ENCODE measurements at places on chromosomes 5 and 9.

GRCh38 chr5:38843665-38844064, 2.1 kb upstream of the OSMR start:
- no peak for DNase-seq

- DNase-seq: no peak
Measured at GRCh38 chr5:171858303-171858702, 72.7 kb downstream of the SMIM23 start.

DNA sequence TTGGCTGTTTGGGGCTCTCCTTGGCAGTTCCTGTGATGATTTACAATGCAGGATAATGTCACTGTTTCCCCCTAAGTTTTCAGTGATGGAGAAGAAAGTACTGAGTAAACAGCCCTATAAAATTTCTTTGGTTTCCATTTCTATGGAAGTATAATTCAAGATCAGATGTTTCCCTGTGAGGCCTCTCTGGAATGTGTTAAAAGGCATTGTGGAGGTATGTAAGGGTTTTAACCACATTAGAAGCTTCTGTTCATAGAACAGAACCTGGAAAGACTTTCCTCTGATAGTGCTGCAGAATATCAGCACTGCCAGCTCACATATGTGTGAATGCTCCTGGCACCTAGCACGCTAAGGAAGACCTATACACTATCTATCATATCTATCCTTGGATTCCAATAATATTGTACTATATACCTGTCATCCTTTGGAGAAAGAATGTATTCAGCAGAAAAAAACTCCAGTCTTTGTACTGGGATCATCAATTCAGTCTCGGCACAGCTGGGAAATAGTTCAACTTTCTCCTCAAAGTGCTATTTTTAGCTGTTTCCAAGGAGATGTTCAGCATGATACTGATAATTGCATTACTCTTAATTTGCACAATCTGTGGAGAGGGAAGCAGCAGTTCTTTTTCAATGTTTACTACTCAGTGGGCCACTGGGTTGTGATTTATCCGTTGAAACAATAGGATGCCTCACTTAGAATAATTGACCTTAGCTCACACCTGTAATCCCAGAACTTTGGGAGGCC, 21.9 kb downstream of the TTC1 start:
- no peak for DNase-seq

GRCh38 chr5:14977058-14977685, 105.6 kb upstream of the ANKH start:
- no peak for DNase-seq

DNA sequence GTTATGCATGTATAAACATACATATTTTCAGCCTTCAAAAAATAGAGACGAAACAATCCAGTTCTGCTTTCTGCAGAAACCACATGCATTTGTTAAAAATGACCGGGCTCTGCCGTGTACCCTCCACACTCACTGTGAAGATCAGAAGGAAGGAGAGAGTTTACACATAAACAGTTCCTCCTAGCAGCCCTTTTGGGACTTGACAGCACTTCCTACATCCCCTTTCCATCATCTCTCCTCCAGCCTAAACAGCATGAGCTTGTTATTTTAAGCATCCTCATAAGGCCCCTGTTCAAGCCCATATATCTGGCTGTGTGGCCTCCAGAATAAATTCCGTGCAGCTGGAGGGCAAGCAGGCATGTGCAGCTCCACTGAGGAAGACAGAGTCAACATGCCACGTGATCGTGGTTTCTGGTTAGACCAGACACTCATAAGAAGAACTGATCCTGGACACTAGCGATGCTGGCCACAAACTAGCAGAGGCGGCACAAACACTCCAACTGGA, 42.2 kb downstream of the NIPAL4 start:
- DNase-seq: no peak

DNA sequence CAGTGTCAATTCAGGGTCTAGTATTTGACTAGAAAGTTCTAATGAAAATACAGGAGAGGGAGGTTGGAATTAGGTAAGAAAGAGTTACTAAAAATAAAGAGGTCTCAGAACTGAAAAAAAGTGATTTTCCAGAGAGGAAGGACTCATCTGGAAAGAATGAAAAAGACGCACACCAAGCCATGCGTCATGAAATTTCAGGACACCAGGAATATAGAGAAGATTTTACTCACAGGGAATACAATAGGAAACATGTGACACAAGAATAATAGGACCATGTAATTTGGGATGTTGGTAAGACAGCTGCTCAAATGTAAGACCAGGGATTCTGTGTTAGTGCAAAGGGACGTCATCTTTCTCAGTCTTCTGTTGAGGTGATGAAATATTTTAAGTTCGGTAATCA, 224.7 kb downstream of the GDNF start:
- no peak for DNase-seq

GRCh38 chr9:69176471-69177171, 2.5 kb downstream of the TJP2 start:
- no peak for DNase-seq

GRCh38 chr9:133057006-133057405, 4.8 kb upstream of the CEL start:
- DNase-seq: no peak

GRCh38 chr9:80651044-80651443, 1038.3 kb downstream of the TLE1 start:
- DNase-seq: no peak

DNA sequence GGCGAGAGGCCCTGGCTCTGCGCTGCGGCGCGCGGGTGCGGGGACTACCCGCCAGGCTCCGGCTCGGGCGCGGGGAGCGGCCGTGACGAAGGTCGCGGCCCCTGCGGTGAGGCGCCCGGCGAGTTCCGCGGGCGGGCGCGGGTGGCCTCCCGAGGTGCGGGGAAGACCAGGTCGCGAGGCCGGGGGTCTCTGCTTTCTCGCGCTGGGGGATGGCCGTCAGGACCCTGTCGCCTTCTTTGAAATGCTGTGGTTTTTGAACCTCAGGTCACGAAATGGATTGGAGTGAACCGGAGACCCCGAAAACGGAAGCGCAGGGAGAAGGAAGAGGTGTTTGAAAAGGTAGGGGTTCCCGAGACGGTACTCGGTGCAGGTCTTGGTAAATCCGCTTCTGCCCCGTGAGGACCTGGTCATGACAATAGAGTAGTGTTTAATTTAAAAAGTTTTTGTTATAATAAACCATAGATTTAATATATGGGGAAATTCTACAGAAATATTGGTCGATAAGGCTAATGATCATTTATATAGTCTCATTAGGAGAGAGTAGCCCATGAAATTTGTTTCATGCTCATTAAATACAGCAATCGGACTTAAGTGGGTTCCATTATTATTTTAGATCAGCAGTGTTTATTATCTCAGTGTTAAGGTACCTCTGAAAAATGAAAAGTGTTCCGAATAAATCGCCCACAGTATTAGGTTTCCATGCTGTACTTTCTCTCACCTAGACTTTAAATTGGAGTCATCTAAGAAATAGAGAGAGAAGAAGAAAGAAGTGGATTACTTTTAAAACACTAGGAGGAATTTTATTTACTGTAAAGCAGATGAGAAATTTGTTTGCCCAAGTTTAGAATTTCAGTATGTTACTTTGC, 279.0 kb downstream of the AOPEP start:
- DNase-seq: no peak

DNA sequence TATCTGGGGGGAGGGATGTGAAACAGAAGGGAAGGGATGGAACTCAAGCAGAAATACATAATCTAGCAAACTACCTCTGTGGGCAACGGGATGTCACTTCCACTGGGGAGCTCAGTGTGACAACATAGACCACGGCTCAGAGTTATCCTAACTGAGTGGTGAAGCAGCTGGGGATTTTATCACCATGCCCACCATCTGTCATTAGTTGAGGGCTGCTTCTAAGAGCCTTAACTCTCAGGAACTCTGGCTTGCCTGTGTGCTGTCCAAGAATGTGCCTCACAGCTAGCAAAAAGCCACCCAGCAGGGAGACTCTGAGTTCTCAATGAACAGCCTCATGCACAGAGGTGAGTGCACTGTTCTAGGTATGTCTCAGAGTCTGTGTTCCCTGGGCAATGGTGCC, 90.6 kb upstream of the CXCL14 start:
- no peak for DNase-seq

DNA sequence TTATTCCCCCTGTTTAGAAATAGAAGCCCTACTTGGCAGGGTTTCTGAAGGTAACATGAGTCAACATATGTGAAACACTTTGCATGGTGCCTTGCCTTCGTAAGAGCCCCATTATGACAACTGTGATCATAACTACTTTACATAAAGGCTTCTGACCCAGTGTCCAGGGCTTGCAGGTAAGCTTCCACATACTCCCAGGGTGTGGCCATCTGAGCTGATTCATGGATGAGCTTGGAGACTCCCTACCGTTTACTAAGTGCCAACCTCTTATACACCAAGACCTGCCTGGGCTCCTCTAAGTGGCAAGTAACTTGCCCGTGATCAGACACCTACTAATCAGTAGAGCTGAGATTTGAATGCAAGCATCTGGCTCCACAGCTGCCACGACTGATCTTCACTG, 62.8 kb upstream of the C5orf58 start:
- no peak for DNase-seq

DNA sequence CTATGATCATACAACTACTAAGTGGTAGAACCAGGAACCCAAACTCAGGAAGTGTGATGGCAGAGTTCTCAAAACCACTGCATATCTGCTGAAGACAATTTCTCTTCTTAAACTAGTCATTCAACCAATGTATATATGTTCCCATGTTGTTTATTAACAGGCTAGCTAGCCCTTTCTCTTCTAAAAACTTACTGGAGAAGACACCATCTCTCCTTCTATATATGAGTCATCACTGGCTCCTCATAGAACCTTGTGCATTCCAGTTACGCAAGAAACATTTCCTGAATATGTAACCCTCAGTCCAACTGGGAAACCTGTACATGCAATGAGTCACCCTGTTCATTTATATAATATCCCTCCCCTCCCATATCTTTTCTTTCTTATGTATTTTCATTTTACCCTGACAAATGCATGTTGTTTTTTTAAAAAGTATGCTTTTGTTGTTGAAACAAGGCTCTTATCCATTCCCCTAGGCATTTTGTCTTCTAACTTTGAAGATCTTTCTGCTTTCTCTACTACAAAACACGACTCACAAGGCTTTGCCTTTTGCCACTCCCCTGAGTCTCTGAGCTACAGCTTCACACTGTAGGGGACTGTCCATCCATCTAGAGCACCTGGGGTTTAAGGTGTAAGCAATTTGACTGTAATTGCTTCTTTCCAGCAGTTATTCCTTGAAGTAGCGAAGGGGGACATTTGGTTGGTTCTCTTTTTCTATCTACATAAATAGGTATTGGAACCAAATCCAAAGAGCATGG, 119.5 kb downstream of the ANXA1 start:
- DNase-seq: no peak

GRCh38 chr5:4212071-4212739, 616.6 kb downstream of the IRX1 start:
- no peak for DNase-seq

DNA sequence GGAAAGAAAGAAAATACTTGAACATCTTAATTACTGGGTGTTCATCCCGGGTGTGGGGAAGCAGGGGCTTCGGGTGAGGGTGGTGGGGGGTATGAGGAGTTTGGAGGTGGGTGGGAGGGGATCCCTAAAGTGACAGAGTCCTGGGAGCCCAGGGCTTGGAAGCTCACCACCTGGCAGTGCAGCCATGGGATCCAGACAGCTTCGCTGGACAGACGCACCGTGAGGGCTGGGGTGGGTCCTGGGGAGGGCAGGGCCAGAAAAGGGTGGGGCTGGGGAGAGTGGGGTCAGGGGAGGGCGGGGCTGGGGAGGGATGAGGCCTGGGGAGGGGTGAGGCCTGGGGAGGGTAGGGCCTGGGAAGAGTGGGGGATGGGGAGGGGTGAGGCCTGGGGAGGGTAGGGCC, 127.5 kb upstream of the LPCAT1 start:
- DNase-seq: no peak

- DNase-seq: no peak
Measured at GRCh38 chr9:34262971-34263370, 66.1 kb downstream of the KIF24 start.

- no peak for DNase-seq
Measured at GRCh38 chr9:4237748-4238511, 61.9 kb downstream of the GLIS3 start.

DNA sequence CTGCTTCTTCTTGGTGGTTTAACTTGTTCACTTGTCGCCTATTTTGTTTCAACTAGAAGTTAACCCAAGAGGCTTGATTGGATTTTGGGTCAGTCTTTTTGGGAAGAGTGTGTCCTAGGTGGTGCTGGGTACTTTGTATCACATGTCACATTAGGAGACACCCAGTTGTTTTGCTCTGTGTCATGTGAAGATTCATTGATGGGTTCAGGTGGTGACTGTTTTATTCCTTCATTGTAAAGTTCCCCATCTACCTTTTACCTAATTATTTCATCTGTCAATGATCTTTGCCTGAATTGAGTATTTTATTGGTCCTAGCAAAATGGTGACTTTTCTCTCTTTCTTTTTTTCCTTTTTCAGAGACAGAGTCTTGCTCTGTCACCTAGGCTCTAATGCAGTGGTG, 69.2 kb downstream of the RALGPS1 start:
- DNase-seq: no peak

GRCh38 chr9:4465910-4466309, 24.4 kb upstream of the SLC1A1 start:
- no peak for DNase-seq

Data from stimulated activated CD4-positive, alpha-beta T cell treated with anti-CD3 and anti-CD28 coated beads, Interleukin-12 subunit alpha, Interleukin-12 subunit beta, amount 100 ng/mL, for 24 hours (primary cell).